ENCODE measurements at places on chromosomes 5 and 9.

- no peak for DNase-seq
Measured at GRCh38 chr9:124259158-124259808, 1.5 kb downstream of the NEK6 start.

- DNase-seq: no peak
Measured at GRCh38 chr5:18393565-18394442, 759.5 kb downstream of the TAF11L14 start.

- no peak for DNase-seq
Measured at GRCh38 chr9:88583901-88584596, 49.1 kb downstream of the NXNL2 start.

DNA sequence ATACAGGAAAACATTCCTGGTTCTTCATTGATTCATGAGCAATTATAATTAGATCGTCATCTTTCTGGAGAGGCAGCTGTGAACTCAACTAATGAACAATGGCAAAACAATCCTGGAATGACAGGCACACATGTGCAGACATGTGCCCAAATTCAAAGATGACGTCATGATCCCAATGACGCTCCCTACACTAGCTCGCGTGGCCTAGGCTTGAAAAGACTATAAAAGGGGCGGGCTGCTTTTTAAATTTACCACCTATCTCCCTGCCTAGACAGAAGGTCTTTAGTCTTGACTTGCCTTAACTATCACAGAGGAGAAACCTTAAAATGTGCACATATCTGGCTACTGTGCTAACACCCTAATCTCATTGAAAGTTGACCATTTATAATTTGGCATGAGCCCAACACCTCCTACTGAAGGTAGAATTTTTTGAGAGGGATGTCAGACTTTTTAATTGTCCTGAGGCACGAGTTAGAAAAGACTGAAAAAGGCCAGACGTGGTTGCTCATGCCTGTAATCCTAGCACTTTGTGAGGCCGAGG, 88.2 kb downstream of the PRRT1B start:
- no peak for DNase-seq

GRCh38 chr9:92140754-92141143, 25.5 kb upstream of the SPTLC1 start:
- DNase-seq: no peak

GRCh38 chr5:41539454-41539853, 29.1 kb upstream of the PLCXD3 start:
- no peak for DNase-seq

Measured in SIG-M5 (cell line).